HCT116 (cell line): ENCODE measurements at places on chromosomes 12 and 14. TPM values are rescaled to one million over a fixed set of nuclear protein-coding genes. Genes with fewer than 3 reads are reported as not detected.

CLEC4A gene
- 0.69 TPM for total RNA-seq

ETFBKMT gene
- total RNA-seq: 1.7 TPM

HSPA2 gene
- 2.5 TPM for total RNA-seq

RIPK3 gene
- not detected for total RNA-seq

CPM gene
- 5.3 TPM for total RNA-seq

IFNG-AS1 gene
- total RNA-seq: not detected

RTN1 gene
- total RNA-seq: 0.57 TPM

FITM1 gene
- total RNA-seq: 0.81 TPM

BAZ1A gene
- 24.2 TPM for total RNA-seq

C12orf56 gene
- not detected for total RNA-seq

GON7 gene
- total RNA-seq: 11.2 TPM

PTPRO gene
- not detected for total RNA-seq

DNA sequence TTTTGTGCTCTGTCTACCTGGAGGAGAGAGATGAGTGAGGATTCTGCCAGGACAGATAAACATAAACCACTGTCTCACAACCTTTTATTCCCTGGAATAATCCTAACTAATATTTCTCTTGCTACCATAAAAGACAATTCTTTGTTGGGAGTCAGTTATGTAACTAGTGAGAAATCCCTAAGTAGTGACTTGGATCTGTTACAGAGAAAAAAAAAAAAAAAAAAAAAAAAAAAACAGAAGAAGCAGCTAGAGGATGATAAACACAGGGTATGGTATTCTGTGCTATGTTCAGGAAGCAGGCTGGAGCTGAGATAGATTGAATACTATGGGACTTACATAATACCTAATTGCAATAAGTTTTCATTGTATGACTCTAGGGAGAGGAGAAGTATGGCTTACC lies 178.7 kb downstream of the CNTN1 start:
- DNase-seq: no peak

DNA sequence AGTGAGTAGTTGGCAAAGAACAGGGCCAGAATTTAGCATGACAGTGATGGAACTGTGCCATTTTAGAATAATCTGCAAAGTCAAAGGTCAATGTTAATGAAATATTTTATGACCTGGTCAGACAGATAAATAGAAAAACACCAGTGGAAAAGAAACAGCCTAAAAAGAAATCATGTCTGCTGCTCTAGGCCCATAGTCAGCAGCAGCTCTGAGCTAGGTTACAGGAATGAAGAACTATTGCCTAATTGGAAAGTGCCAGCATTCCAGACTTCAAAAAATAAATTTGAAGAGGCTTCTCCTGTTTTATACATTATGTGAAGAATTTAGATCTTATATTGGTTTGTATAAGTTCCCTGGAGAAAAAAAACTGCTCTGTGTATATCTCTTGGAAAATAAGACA lies 9.8 kb downstream of the NPC2 start:
- DNase-seq: no peak

DNA sequence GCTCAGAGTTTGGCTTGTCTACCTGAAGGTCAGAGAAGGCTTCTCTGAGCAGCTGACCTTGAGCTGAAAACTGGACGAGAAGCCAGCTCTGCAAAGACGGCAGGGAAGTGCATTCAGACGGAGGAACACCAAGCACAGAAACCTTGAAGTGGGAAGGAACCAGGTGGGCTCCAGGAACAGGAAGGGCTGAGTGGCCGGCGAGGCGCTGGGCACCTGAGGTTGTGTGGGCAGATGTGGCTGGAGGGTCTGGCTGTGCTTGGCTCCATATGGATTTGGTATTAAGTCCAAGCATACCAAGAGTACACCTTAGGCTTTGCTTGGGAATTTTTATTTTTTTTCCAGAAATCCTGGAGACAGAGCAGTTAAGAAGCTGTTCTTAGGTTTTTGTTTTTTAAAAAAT lies 130.6 kb downstream of the SCARB1 start:
- DNase-seq: no peak

- DNase-seq: no peak
These were observed 28.4 kb upstream of the SFSWAP start for GRCh38 chr12:131682510-131682895.

DNA sequence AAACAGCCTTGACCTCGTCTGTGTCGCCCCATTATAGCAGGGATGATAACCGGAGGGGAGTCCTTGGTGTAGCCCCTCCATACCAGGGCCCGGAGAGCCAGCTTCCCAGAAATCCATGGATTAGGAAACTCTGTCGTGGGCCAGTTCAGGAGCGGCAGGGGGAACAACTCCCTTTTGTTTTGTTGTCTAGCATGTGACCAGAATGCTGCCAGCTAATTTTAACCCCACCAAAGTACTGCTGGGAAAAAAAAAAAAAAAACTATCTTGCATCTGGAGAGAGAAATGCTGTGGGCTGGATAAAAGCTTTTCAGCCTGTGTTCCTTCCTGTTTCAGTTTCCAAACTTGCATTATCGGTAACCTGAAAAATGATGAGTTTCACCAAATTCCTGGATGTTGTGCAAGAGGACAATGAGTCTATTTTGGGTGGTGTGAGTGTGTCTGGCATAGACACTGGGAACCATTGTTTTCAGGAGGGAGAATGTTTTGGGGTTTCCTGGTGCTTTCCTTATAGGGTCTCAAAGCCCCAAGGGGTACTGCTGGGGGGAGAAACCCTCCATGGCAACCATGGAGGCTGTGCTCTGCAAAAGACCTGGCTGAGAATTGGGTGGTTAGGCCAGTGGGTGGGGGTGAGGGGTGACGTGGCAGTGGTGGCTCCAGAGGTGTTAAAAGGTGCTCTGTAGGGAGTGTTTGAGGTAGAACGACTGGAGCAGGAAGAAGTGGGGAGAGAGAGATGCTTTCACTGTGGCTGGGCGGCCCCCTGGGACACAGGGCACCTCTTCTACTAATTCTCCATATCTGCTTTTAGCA lies 14.9 kb upstream of the IRF2BPL start:
- no peak for DNase-seq

DNA sequence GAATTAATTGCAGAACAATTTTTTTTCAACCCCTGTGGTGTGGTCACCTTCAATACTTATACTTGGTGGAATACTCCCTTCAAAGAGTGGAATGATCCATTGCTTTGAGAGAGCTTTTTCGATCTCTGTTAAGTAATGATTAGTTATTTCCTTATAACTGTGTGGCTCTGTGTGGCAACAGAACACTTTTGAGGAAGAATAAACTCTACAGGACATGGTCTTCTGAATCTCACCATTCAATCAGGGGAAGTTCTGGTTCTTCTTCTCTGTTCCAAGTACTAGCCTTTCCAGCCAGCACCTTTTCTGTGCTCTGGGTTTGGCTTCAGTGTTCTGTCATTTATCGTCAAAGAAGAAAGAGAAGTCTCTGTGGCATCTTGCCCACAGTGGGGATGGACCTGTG lies 369.2 kb downstream of the ZFP36L1 start:
- DNase-seq: no peak

- DNase-seq: no peak
These were observed 12.7 kb downstream of the FLRT2 start for GRCh38 chr14:85542623-85543022.

- DNase-seq: no peak
These were observed 170.7 kb upstream of the E2F7 start for GRCh38 chr12:77236066-77236465.

- DNase-seq: no peak
These were observed 340.2 kb downstream of the SEC23A start for GRCh38 chr14:38762845-38763244.

GRCh38 chr12:43444940-43445564 lies 107.0 kb downstream of the ADAMTS20 start:
- DNase-seq: peak; percentile 73

GRCh38 chr12:1324099-1324498 lies 270.3 kb downstream of the FBXL14 start:
- DNase-seq: no peak

- no peak for DNase-seq
These were observed 629 bp downstream of the PRDM4 start for GRCh38 chr12:107760207-107760808.

GRCh38 chr14:27608377-27608776 lies 1010.5 kb upstream of the NOVA1 start:
- no peak for DNase-seq

DNA sequence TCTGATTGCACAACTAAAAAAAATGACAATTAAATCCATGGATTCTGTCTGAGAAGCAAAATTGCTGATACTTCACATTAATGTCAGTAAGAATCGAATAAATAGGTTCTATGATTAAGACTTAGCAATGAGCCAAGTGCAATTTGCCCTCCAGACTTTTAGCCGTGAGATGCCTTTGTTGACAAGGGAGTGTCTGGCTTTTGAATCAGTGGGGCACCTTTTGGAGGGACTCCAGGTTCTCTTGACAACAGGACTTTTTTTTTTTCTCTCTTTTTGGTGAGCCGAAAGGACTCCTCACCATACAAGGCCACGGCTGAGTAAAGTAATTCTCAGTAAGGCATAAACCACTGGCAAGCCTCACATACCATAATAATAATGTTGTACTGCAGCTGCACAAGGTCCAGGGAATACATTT lies 4.7 kb upstream of the MDM1 start:
- DNase-seq: no peak

DNA sequence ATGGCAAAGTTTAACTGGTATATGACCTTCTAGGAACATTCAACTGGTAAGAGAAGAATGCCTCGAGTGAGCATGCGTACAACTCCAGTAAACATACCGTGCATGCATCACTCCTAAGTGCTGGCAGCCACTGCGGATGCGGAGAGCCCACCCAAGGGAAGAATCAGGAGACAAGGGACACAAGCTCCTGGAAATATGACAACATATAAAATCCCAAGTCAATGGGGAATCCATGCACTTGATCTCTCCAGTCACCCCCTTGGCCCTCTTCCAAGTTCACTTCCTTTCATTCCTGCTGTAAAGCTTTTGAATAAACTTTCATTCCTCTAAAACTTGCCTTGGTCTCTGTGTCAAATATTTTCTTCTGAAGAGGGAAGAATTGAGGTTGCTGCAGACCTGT lies 168.7 kb upstream of the TMCC3 start:
- no peak for DNase-seq

DNA sequence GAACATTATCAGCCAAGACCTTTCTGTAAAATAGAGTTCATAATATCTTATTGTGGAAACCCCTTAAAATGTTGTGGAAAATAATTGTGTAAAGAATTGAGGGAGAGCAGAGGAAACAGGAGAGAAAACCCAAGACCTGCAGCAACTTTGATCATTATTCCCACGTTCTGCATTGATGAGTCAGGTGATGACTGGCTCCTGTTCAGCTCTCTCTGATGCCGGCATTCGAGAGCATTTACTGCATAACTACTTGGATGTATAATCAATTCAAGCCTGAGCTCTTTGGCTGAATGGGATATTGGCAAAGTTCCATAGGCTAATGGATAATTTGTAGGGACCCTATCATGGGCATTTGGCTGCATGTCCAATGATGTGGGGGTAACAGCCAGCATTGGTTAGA lies 176.3 kb upstream of the ARID2 start:
- no peak for DNase-seq

- no peak for DNase-seq
These were observed 10.5 kb downstream of the EVL start for GRCh38 chr14:100075681-100076080.

DNA sequence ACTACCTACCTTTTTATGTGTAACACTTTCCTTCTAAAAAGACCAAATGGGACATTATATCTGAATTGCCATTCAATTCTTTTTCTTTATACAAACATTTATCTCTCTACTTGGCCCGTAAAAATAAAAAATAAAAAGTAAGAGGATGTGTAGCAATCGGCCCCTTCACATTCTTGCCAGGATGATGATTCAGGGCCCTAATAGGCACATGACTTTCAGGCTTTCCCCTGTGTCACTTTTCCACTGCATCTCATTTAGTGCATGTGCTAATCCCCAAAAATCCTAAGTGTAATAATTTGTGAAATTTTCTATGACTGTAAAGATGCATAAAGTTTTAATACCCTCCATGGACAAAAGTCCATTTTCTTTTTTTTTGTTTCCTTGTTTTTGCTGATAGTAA lies 23.0 kb upstream of the ATP2B1 start:
- no peak for DNase-seq

DNA sequence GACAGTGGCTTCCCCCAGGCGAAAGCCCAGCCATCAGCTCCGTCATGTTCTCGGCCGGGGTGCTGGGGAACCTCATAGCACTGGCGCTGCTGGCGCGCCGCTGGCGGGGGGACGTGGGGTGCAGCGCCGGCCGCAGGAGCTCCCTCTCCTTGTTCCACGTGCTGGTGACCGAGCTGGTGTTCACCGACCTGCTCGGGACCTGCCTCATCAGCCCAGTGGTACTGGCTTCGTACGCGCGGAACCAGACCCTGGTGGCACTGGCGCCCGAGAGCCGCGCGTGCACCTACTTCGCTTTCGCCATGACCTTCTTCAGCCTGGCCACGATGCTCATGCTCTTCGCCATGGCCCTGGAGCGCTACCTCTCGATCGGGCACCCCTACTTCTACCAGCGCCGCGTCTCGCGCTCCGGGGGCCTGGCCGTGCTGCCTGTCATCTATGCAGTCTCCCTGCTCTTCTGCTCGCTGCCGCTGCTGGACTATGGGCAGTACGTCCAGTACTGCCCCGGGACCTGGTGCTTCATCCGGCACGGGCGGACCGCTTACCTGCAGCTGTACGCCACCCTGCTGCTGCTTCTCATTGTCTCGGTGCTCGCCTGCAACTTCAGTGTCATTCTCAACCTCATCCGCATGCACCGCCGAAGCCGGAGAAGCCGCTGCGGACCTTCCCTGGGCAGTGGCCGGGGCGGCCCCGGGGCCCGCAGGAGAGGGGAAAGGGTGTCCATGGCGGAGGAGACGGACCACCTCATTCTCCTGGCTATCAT lies 663 bp downstream of the PTGER2 start:
- no peak for DNase-seq

- no peak for DNase-seq
These were observed 19.9 kb downstream of the HRK start for GRCh38 chr12:116861320-116861719.

GRCh38 chr12:130394906-130395305 lies 57.2 kb downstream of the PIWIL1 start:
- no peak for DNase-seq

DNA sequence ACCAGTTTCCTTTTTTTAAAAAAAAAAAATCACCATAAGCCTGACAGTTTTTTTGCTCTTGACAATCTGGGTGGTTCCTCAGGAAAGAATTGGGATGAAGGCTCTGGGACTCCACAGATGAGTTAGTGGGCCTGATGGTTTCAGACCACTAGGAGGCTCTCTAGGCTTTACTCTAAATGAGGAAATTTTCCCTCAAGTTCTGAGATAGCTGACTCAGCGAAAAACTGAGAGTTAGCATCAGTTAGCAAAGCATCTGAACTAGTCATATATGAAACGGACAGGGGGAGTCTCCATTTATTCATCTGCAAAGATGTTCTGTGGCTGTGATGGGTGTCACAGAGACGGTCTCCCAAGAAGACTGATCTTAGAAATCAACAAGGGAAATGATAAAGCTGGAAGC lies 314.3 kb upstream of the OR4E1 start:
- peak; percentile 45 for DNase-seq

- no peak for DNase-seq
These were observed 22.5 kb upstream of the PTGDR start for GRCh38 chr14:52244997-52245396.

DNA sequence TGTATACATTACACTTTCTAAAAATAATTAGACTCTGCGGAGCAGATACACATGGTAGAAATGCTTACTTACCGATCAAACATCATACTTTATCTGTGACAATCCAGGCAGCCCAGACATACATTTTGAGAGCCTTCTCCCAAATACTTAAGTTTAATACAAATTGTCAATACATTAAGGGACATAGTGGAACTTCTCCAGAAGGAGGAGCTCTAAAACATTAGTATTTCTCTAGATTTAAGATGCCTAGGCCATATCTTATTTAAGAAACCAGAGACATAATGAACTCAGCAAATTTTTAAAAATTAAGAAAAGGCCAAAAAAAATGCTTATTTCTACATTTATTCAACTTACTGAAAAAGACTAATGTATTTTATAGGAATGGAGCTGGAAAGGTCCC lies 16.1 kb downstream of the ACSM4 start:
- DNase-seq: no peak
